ENCODE measurements at places on chromosomes 3 and 15. TPM values are rescaled to one million over a fixed set of nuclear protein-coding genes. Genes with fewer than 3 reads are reported as not detected.

The GP9 gene
- total RNA-seq, result not detected

The CLDN16 gene
- 0.09 TPM for total RNA-seq

The CD200 gene
- total RNA-seq, result 3.3 TPM

The TM4SF1 gene
- total RNA-seq, result 299 TPM

The PGBD4 gene
- 1.6 TPM for total RNA-seq

The HES1 gene
- total RNA-seq, result 0.81 TPM

The OIP5 gene
- total RNA-seq, result 0.25 TPM

The SIDT1 gene
- not detected for total RNA-seq

The KNL1 gene
- 1.3 TPM for total RNA-seq

The SLC22A14 gene
- total RNA-seq, result not detected

The GOLGA8H gene
- total RNA-seq, result 0.63 TPM

The DCLK3 gene
- not detected for total RNA-seq

The FAM107A gene
- total RNA-seq, result 0.54 TPM

The SERPINI2 gene
- not detected for total RNA-seq

The MKRN3 gene
- 0.65 TPM for total RNA-seq

The GNAT1 gene
- not detected for total RNA-seq

The CP gene
- total RNA-seq, result not detected

The SEMA7A gene
- total RNA-seq, result 7.9 TPM

The SLC2A2 gene
- not detected for total RNA-seq

The CHSY1 gene
- 40.9 TPM for total RNA-seq
